ENCODE measurements at places on chromosomes 5 and 9.

- DNase-seq, result no peak
These were observed 256.4 kb upstream of the CDH6 start for GRCh38 chr5:30937070-30937469.

DNA sequence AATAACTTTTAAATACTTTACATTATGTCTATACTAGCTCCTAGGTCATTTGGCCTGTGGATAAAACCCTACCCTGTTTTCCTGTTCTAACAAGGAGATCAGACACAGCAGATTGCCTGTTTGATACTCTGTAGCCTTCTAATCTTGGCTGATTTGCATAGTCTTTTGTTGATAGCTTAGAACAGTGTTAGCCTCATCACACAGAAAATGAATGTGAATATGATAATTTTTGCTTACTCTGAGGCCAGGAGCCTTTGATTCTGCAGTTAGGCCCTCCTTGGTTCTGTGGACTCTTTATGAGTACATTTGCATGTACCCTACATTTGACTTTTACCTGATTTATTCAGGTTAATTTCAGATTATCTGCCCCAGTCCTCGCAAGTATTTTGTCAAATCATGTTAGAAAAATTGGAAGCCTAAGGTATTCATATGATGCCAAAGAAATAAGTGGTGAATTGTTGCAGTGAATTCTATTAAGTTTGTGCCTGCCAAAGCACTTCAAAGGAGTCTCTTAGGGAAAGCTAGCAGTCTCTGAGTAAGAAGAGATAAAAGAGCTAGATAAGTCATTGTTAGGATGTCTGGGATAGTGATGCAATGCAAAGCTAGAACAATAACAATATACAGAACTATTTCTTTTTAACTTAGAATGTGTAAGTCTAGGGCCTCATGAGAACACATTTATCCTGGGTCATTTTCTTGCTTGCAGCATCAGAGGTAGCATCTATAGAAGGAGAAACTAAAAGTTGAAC, 56.4 kb downstream of the SCAMP1 start:
- DNase-seq, result no peak

DNA sequence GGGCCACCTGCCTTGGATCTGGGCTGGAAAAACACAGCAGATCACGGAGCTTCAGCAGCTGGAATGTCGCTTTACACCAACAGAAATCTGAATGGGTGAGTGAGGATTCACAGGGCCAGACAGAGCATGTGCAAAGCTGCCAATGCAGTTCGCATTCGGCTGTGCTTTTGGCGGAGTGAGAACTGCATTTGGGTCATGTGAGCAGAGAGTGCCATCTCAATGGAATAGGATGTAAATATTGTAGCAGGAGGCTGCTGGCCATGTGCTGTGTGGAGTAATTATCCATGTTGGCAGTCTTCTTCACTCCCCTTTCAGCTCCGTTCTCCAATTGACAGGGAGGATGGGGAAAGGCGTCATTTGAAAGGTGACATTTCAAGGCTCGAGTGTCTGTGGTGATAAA, at the start of gene ANKRD55:
ANKRD55 (minus strand) TSS at position 101 of the 400 bp plus-strand sequence. CDS start 417 bp downstream, outside the sequence.
- DNase-seq, result no peak

DNA sequence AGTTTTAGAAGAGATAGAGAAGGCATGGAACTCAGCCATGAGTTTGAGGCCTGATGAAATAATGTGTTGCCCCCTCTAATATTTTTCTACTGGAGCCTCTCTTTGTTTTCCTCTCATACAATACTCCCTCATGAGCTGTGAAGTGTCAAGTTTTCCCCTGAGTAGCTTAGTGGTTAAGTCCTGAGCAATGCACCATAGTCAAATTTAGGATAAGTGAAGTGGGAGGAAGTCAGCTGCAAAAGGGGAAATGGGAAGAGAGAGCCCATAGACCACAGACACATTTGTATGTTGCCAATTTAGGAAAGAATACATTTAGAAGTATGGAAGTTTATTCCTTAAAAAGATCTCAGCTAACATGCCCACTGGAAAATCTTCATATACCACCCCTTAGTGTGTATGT, 171.5 kb upstream of the NREP start:
- DNase-seq, result no peak

DNA sequence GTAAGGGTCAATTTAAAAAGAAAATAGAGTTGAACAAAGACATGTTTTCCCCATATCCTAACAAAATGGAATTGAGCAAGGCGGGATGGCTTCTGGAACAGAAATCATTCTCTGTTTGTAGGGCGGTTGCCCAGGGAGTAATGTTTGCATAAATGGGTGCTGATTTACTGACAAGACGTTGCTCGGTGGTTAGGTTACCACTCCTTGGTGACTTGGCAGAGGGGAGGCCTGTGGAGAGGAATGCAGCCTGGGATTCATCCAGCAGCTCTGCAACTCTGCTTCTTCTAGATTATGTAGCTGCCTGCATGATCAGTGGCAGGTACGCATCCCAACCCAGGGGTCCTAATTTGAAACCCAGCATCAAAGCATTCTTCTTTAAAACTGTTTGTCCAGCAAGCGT, 200.2 kb downstream of the CFAP90 start:
- DNase-seq, result no peak

DNA sequence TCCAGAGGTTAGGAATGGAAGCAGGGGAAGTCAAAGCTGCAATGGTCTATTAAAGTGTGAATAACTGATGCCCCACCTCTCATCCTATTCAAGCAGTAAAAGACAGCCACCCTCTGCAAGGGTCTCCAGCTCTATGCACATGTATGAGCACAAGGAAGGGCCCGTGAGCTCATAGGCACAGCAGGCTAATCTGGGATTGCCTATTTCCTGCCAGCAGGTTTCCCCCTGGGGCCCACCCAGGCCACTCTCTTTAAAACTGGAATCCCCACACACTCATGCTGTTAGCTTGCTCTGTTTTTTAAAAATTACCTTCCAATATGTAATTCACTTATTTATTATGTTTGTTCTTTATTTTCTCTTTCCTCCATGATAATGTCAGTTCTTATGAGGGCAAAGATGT, 48.7 kb upstream of the ZNF366 start:
- no peak for DNase-seq

DNA sequence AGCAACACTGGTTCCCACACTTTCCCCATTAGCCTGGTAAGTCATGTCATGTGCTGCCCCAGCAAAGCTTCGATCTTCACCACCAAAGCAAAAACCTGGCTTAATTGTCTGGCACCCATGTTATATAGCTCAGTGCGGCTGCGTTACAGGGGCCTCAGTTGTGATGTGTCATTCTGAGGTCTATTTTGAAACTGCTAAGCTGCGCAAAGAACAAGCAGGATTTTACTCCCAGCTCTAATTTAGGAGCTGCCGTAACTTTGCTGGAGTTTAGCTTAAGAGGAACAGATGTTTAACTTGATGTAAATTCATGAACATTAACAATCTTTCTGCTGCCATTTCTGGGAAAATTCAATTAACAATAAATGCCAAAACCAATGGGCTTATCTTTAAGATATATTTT, 274.1 kb downstream of the HSPA4 start:
- no peak for DNase-seq

GRCh38 chr5:159913501-159913900, 2.8 kb upstream of the ADRA1B start:
- DNase-seq, result no peak

- no peak for DNase-seq
These were observed 121.0 kb upstream of the NR3C1 start for GRCh38 chr5:143524338-143524945.

GRCh38 chr5:27129926-27130325, 91.5 kb upstream of the CDH9 start:
- DNase-seq, result no peak

DNA sequence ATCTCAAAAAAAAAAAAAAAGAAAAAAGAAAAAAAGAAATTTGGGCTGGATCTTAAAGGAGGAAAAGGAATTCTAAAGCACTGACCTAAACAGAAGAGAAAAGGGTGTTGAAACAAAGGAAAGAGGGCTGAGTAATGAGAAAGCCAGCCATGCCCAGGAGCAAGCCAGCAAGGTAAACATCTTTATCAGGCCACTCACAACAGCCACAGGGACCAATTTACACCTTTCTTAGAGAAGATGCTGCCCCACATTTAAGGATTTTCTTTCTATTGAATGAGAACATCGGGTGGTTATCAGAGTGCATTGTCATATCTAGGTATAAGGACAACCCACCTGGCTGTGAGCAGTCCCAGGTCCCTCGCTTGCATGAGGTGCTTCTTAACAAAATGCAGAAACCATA, 16.6 kb downstream of the LHFPL2 start:
- no peak for DNase-seq

- DNase-seq, result no peak
These were observed 113.4 kb downstream of the PAPPA start for GRCh38 chr9:116267021-116267420.

DNA sequence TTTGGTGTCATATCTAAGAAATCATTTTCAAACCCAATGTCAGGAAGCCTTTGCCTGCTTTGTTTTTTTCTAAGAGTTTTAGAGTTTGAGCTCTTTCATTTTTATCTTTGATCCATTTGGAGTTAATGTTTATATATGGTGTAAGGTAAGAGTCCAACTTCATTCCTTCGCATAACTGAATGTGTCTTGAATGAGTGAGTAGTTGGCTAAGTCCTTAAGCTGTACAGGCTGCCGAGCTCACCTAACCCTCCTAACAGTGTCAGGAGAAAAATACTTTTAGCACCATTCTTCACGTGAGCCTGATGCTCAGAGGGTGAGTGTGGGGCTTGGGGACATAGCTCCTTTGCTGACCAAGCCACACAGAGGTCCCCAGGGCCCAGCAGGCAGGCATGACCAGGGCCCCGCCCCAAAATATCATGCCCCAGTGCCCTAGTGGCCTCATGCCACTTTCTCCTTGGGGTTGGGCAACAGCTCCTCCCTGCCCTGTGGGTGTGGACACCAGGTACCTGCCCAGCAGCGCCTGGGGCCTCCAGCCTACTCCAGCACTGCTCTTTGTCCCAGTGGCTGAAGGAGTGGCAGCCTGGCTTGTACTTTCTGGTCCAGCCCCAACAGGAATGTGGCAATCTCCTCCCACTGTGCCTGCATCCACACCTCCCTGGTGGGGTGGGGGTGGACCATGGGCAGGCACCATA, 17.2 kb downstream of the PPARGC1B start:
- no peak for DNase-seq

- DNase-seq, result no peak
These were observed 90.8 kb downstream of the VAV2 start for GRCh38 chr9:133901184-133901835.

DNA sequence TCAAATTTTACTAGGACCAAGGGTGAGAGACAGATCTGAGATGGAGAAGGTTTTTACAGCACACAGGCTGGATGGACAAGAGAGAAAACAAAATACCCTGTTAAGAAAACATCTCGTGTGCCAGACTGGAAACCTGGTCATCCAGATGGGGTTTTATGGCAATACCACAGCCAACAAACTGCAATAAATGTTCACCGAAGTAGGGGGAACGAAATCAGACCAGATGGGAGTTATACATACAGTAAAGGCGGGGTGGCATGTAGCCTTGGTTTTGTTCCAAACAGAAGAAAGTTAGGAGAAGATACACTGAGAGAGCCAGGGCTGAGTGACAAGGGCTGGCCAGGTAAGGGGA, 63.3 kb downstream of the DCP2 start:
- no peak for DNase-seq

- no peak for DNase-seq
These were observed 417.5 kb upstream of the MEF2C start for GRCh38 chr5:89300426-89300970.

- DNase-seq, result no peak
These were observed 3.0 kb upstream of the ERGIC1 start for GRCh38 chr5:172830876-172831662.

DNA sequence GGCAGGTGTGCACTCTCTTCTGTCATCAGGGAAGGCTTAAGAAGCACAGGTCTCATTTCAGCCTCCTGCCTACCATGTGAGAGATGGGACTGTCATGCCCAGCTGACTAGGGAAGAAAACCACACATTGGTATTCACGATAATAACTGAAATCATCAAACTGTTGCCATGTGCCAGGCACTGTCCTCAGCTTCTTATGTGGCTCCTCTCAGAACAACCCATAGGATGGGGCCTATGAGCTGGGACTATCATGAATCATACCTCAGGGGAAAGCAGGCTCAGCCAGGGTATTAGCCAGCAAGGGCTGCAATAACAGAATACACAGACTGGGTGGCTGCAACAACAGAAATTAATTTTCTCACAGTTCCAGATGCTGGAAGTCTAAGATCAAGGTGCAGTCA, 3.3 kb downstream of the AFAP1L1 start:
- DNase-seq, result no peak

DNA sequence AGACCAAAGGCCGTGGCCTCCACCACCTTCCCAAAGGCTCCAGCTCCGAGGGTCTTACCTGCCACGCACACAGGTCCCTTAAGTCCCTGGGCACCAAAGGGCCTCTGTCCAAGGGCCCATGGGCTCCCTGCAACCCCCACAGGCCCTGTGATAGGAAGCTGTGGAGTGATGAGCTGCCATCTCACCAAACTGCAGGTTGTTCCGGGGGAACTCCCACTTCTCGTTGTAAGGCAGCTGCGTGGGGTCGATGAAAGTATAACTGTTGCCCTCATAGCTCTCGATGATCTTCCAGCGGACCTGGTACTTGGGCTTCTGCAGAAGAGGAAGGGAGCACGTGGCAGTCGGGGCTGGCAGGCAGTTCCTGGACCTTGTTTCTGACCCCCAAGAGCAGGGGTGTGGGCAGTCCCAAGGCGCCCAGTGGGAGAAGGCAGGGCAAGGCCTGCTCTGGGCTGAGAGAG, 24.8 kb downstream of the CSF1R start:
- no peak for DNase-seq

DNA sequence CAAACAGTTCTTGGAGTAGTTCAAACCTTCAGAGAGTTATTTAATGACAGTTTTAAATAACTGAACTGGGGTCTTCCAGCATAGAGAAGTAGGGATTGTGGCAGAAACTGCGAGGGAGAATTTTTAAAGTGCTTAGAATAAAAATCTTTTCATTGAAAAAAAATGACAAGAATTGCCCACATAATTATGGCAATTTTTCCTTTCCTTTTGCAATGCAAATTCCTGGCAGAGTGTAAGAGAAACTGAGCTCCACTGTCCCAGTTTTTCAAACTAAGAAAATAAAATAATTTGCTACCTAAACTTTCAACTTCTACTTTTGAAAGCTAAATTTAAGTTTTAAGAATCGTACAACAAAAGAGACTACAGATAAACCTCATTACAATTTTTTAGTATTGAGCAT, 2.3 kb upstream of the PTGER4 start:
- DNase-seq, result no peak

DNA sequence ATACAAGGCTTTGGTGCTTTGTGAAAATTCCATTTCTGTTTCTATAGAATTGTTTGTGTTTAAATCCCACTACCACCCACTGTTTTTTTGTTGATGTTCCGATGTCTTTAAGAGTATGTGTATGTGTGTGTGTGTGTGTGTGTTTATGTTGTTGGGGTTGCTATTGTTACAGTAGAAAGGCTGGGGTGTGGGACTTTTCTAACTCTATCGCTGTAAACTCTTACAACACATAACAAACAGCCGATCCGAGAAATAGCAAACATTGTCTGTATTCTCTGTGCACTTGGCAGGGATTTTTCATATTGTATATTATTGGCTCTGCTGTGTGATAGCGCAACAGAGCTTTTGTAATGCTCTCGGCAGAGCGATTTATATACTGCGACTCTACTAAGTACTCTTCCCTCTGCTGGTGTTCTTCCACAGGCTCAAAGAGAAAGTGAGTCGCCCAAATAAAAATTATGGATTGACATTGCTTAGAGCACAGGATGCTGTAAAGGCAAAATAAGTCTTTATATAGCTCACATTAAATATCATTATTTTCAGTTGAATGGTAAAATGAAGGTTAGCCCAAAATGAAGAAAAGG, 492.2 kb upstream of the ARRDC3 start:
- no peak for DNase-seq

All from activated T-cell treated with anti-CD3 and anti-CD28 coated beads for 48 hours (primary cell).